Calu3 (cell line): ENCODE measurements at places on chromosomes 2 and 18. TPM values are rescaled to one million over a fixed set of nuclear protein-coding genes. Genes with fewer than 3 reads are reported as not detected.
A peak's percentile ranks its signal among the peaks of the same experiment; 100 is the strongest.

Gene NAGK
- 63.2 and 75.0 TPM in 2 replicates for total RNA-seq

DNA sequence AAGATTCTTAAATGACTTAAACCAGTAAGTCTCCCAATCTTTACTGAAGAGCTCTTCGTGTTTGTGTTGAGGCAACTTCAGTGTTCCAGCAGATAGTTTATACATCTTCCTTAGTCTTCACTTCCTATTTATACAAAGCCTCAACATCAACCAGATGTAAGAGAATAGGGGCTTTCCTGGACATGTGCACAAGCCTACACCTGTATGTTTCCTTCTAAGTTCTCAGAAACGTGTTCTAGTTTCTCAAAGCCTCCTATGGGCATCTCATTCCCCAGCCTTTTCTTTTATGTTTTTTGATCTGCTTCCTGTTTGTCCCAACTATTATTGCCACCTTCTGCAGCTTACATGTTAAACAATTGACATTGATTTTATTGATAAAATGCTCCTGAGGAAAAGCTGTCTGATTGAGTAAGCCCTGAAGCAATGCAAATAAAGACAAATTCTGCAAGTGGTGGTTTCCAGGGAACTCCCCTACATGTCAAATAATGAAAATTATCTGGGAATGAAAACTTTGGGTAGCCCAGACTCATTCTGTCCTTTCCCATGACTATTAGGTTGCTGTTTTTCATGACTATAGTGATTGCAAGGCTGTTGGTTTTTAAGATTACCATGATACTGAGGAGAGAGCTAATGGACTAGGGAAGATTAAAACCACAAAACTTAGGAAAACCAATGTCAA lies 663.3 kb upstream of the ACVR2A start:
- H3K36me3 ChIP-seq = peaks cover 7% of the 10 kb centered on the region
- H3K27me3 ChIP-seq = no peaks in the 10 kb centered on the region
- peak overlapping the region; percentile 95 for H3K27ac ChIP-seq
- peak overlapping the region; percentile 43 for H3K4me3 ChIP-seq

- H3K27me3 ChIP-seq = no peaks in the 10 kb centered on the region
- peak; percentile 83 for DNase-seq
- peak overlapping the region; percentile 68 for H3K27ac ChIP-seq
- peaks cover 4% of the 10 kb centered on the region for H3K36me3 ChIP-seq
- peaks cover 13% of the 10 kb centered on the region for H3K4me1 ChIP-seq
Measured at GRCh38 chr2:238370823-238371372, 50.6 kb downstream of the TRAF3IP1 start.

- DNase-seq = no peak
- H3K4me3 ChIP-seq = no peak overlapping the region
- no peaks in the 10 kb centered on the region for H3K36me3 ChIP-seq
- H3K4me1 ChIP-seq = no peaks in the 10 kb centered on the region
Measured at GRCh38 chr2:238821391-238821790, 26.5 kb upstream of the TWIST2 start.

GRCh38 chr18:66558773-66559172 lies 45.1 kb downstream of the CDH19 start:
- no peak for DNase-seq
- no peaks in the 10 kb centered on the region for H3K36me3 ChIP-seq
- H3K4me1 ChIP-seq = no peaks in the 10 kb centered on the region
- no peak overlapping the region for H3K27ac ChIP-seq
- H3K27me3 ChIP-seq = no peaks in the 10 kb centered on the region
- H3K4me3 ChIP-seq = no peak overlapping the region

Gene PHOSPHO2
- total RNA-seq = 9.9 and 12.7 TPM in 2 replicates

Gene DSG1
- not detected in 2 replicates for total RNA-seq

GRCh38 chr18:26460449-26461091 lies 87.8 kb downstream of the KCTD1 start:
- no peak overlapping the region for H3K27ac ChIP-seq
- H3K4me1 ChIP-seq = peaks cover 27% of the 10 kb centered on the region
- H3K4me3 ChIP-seq = no peak overlapping the region
- H3K36me3 ChIP-seq = peaks cover 35% of the 10 kb centered on the region

DNA sequence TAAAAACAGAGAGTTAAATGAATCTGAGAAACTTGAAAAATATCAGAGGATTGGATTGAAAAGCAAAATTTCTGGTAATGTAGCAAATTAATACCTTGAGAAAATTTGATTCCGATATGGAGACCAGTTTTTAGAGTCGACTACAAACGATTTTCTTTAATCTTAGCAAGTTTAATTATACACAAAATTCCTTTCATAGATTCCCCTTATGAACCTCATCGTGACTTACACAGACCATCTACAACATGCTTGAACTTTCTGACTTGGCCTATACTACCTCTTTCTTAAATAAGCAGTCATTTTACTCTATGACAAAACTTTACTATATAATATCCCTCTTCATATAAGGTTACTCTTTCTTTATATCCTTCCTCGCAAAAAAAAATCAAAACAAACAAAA lies 769.6 kb upstream of the CRIM1 start:
- no peak overlapping the region for H3K4me3 ChIP-seq
- no peaks in the 10 kb centered on the region for H3K27me3 ChIP-seq
- H3K27ac ChIP-seq = no peak overlapping the region
- H3K36me3 ChIP-seq = no peaks in the 10 kb centered on the region

GRCh38 chr2:120415728-120416509 lies 70.0 kb downstream of the INHBB start:
- peaks cover 70% of the 10 kb centered on the region for H3K27me3 ChIP-seq
- H3K4me3 ChIP-seq = no peak overlapping the region
- H3K36me3 ChIP-seq = no peaks in the 10 kb centered on the region
- no peak overlapping the region for H3K27ac ChIP-seq

DNA sequence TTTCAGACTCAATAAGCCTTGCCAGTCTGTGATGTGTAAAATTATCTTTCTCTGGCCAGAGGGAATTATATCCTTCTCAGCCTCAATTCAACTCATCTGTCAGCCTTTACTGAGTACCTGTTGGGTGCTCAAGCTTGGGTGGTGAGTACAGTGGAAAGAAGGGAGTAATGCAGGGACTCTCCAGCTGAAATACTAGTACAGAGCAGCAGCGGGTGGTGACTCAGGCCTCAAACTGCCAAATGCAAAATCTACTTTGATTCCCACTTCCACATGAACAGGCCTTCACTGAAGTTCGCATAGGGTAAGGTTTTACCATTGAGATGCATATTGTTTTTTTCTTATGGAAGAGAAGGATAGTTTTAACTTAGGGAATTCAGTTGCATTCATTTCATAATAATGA lies 326.8 kb downstream of the LRRTM1 start:
- no peaks in the 10 kb centered on the region for H3K27me3 ChIP-seq
- H3K36me3 ChIP-seq = no peaks in the 10 kb centered on the region
- no peak overlapping the region for H3K27ac ChIP-seq
- H3K4me1 ChIP-seq = no peaks in the 10 kb centered on the region
- no peak overlapping the region for H3K4me3 ChIP-seq

DNA sequence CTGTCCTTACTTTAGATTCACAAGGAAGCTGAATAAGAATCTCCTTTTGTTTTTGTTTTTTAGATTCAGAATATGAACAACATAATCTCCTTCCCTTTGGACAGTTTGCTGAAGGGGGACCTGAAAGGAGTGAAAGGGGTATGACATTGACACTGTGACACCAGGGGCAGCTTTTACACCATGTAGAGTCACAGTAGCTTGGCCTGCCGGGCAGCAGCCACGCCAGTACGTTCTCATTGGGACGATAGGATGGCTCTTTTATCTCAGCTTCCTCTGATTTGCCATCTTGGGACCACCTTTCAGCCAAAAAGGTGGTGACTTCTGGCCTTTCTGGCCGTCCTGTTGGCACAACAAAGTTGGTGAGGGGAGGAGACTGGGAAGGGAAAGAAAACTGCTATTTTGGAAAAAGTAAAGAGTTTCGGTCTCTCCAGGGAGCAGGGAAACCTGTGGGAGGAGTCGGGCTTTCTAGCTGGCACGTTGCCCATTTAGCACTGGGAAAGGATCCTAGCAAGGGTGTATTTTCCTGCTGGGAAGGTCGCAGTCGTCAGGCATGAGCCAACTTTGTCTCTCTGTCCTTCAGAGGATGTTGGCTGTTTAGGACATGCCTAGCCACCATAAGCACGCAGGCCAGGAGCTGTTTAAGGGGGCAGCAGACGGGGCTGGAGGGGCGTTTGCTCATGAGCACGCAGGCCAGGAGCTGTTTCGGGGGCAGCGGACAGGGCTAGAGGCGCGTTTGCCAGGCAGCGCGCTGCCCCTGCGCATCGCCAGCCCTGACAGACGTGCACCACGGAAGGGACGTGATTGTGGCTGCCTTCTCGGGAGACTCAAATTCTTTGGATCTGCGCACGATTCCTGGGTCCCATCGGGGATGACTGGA lies 104.6 kb downstream of the ITGB1BP1 start:
- peaks cover 18% of the 10 kb centered on the region for H3K36me3 ChIP-seq
- H3K4me3 ChIP-seq = no peak overlapping the region
- DNase-seq = no peak
- H3K4me1 ChIP-seq = peaks cover 10% of the 10 kb centered on the region

DNA sequence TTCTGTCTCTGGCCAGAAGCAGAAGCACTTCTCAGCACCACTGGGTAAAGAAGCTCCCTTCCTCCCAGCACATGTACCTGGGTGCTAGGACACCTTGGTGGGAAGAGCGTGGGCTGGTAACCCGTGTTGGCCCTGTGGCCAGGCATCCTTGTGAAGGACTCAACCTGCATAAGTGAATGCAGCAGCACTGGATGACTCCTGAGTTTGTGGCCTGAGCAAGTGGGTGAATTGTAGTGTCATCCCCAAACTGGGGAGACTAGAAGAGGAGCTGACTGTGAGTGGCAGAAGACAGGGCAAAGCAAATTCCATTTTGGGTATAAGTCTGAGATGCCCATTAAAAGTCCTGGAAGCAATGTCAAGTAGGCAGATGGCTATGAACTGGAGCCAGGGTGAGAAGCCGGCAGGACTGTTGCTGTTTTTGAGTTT lies 63.4 kb downstream of the STAT1 start:
- no peak overlapping the region for H3K4me3 ChIP-seq
- no peaks in the 10 kb centered on the region for H3K27me3 ChIP-seq
- DNase-seq = no peak

DNA sequence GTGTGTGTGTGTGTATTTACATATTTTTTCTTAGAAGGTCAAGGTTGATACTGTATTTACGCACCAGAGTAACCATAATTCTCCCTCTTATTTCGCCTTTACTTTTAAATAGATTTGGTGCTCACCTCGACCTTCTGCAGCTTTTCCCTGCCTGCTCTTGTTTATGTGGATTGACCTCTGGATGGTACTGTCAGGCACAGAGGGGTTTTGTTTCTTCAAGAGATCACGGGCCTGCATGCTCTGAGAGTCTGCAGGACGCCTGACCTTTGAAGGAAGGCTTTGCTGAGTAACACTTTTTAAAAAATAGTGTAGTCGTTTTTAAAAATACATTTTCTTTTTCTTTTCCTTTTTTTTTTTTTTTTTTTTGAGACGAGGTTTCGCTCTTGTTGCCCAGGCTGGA lies 18.1 kb upstream of the EFHD1 start:
- H3K27ac ChIP-seq = no peak overlapping the region
- no peak for DNase-seq
- peaks cover 9% of the 10 kb centered on the region for H3K4me1 ChIP-seq
- H3K4me3 ChIP-seq = no peak overlapping the region

Gene IRS1
- 29.7 and 34.4 TPM in 2 replicates for total RNA-seq

DNA sequence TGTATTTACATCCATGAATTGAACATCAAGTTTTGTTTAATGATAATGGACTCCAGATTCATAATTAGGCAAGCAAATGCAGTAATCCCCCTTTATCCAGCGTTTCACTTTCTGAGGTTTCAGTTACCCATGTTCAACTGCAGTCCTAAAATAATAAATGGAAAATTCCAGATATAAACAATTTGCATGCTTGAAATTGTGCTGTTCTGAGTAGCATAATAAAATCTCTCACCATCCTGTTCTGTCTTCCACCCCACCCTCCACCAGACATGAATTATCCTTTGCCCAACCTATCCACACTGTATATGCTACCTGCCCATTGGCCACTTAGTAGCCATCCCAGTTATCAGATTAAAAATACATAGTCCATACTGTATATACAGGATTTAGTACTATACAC lies 224.5 kb upstream of the CHAC2 start:
- no peaks in the 10 kb centered on the region for H3K4me1 ChIP-seq
- H3K36me3 ChIP-seq = no peaks in the 10 kb centered on the region
- no peak for DNase-seq
- no peak overlapping the region for H3K27ac ChIP-seq
- no peaks in the 10 kb centered on the region for H3K27me3 ChIP-seq
- no peak overlapping the region for H3K4me3 ChIP-seq

Gene SAP130
- 25.1 and 29.7 TPM in 2 replicates for total RNA-seq

- H3K36me3 ChIP-seq = peaks cover 32% of the 10 kb centered on the region
- H3K4me1 ChIP-seq = peaks cover 25% of the 10 kb centered on the region
- peak overlapping the region; percentile 86 for H3K27ac ChIP-seq
- no peaks in the 10 kb centered on the region for H3K27me3 ChIP-seq
- peak; percentile 27 for DNase-seq
Measured at GRCh38 chr2:231780123-231780908, 766 bp downstream of the PDE6D start.

DNA sequence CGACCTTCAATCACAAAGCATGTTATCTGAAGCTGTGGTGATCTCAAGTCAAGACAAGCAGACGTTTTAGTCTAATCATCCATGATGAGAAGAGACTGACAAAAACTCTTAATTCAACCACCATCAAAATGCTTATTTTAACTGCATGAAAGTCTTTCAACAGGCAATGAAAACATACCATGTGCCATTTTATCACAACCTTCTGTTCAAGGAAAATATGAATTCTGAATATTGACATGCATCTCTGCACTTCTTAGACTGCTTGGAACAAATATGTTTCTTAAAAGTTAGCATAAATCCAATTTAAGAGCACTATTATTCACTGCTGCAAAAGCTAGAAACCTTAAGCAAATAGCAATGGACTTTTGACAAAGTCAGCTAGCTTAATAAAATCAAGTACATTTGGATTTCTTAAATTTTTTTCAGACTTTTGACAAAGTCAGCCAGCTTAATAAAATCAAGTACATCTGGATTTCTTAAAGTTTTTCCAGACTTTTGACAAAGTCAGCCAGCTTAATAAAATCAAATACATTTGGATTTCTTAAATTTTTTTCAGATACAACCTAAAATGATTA lies 70.9 kb downstream of the OLA1 start:
- H3K27ac ChIP-seq = no peak overlapping the region
- no peaks in the 10 kb centered on the region for H3K36me3 ChIP-seq
- no peak overlapping the region for H3K4me3 ChIP-seq
- peaks cover 24% of the 10 kb centered on the region for H3K4me1 ChIP-seq

Gene PAIP2B
- 3.6 and 4.0 TPM in 2 replicates for total RNA-seq
